ENCODE measurements at places on chromosomes 2 and 18.
A peak's percentile ranks its signal among the peaks of the same experiment; 100 is the strongest.

DNA sequence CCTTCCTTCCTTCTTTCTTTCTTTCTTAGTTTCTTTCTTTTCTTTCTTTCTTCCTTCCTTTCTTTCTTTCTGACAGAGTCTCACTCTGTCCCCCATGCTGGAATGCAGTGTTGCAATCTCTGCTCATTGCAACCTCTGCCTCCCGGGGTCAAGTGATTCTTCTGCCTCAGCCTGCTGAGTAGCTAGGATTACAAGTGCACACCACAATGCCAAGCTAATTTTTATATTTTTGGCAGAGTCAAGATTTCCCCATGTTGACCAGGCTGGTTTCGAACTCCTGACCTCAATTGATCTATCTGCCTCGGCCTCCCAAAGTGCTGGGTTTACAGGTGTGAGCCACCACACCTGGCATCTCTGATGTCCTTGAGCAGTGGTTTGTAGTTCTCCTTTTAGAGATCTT, 48.5 kb downstream of the IL1R2 start:
- DNase-seq: no peak

GRCh38 chr18:50097702-50098101, 97.2 kb downstream of the MYO5B start:
- DNase-seq: no peak

DNA sequence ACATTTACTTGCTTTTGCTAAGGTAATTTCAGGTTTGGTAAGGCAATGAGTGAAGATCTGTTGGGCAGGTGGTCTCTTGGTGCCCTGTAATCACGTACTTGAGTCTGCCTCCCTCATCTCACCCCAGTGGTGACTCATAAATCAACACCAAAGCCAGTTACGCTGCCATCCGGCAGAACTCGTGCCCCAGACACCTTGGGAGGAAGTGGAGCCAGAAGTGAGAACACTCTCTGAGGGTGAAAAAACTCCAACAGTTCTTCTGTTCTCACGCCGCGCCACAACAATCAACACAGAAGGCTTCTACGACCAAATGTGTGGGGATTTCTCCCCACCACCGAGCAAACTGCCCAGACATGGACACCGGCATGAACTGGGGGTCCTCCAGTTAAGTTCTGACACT, 206.2 kb downstream of the ARL4C start:
- no peak for DNase-seq

- DNase-seq: no peak
These were observed 910 bp downstream of the SRSF7 start for GRCh38 chr2:38750011-38750890.

DNA sequence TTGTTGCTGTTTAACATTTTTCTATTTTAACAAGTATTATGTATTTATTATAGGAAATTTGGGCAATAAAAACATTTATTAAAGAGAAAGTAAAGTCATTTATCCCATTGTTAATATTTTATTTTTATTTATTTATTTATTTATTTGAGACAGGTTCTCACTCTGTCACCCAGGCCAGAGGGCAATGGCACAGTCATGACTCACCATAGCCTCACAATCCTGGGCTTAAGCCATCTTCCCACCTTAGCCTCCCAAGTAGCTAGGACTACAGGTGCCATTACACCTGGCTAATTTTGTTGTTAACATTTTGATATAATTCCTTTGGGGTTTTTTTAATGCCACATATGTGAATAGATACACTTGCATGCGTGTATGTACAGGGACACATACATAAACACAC, 165.9 kb upstream of the STON1 start:
- DNase-seq: no peak

- DNase-seq: no peak
These were observed 48.6 kb upstream of the RALBP1 start for GRCh38 chr18:9426753-9427152.

GRCh38 chr2:66201242-66201641, 233.7 kb upstream of the MEIS1 start:
- DNase-seq: peak; percentile 27
